Astrocyte (in vitro differentiated cells and primary cell): ENCODE measurements at places on chromosomes 4 and X. TPM values are rescaled to one million over a fixed set of nuclear protein-coding genes. Genes with fewer than 3 reads are reported as not detected.
A peak's percentile ranks its signal among the peaks of the same experiment; 100 is the strongest.

The MAGEB17 gene
- total RNA-seq = not detected in 2 replicates

The UGT2B10 gene
- total RNA-seq = not detected in 2 replicates

The MAGEB3 gene
- not detected in 2 replicates for total RNA-seq

The MAGEA2B gene
- total RNA-seq = 1.2 and 2.9 TPM in 2 replicates

The FHDC1 gene
- 1.5 and 1.7 TPM in 2 replicates for total RNA-seq

The N4BP2 gene
- total RNA-seq = 12.1 and 14.5 TPM in 2 replicates

The PPA2 gene
- 47.0 and 52.3 TPM in 2 replicates for total RNA-seq

The MTTP gene
- 0.29 and 0.41 TPM in 2 replicates for total RNA-seq

The RPL39 gene
- total RNA-seq = 1,404 and 1,492 TPM in 2 replicates

The UNC5C gene
- total RNA-seq = 3.1 and 5.7 TPM in 2 replicates

The GAGE1 gene
- not detected in 2 replicates for total RNA-seq

The FAM47E gene
- total RNA-seq = 0.54 and 0.84 TPM in 2 replicates

The DTHD1 gene
- total RNA-seq = not detected in 2 replicates

The BOD1L1 gene
- 41.6 and 47.2 TPM in 2 replicates for total RNA-seq

The CT45A3 gene
- not detected in 2 replicates for total RNA-seq

The CDKN2AIP gene
- 9.6 and 11.6 TPM in 2 replicates for total RNA-seq

The KLB gene
- not detected in 2 replicates for total RNA-seq

DNA sequence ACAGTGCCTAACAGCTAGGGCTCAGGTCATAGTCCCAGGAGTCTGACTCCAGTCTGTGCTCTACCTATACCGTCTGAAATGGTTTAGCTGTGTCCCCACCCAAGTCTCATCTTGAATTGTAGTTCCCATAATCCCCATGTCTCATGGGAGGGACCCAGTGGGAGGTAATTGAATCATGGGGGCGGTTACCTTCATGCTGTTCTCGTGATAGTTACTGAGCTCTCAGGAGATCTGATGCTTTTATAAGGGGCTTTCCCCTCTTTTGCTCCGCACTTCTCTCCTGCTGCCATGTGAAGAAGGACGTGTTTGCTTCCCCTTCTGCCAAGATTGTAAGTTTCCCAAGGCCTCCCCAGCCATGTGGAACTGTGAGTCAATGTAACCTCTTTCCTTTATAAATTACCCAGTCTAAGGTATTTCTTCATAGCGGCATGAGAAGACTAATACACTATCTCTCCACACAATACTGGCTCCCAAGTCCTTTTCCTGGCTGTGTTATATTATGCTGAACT, 110.8 kb downstream of the AFAP1 start:
- DNase-seq = peak; percentile 77

GRCh38 chrX:27254656-27255055, 208.5 kb downstream of the PPP4R3C start:
- no peak for DNase-seq

DNA sequence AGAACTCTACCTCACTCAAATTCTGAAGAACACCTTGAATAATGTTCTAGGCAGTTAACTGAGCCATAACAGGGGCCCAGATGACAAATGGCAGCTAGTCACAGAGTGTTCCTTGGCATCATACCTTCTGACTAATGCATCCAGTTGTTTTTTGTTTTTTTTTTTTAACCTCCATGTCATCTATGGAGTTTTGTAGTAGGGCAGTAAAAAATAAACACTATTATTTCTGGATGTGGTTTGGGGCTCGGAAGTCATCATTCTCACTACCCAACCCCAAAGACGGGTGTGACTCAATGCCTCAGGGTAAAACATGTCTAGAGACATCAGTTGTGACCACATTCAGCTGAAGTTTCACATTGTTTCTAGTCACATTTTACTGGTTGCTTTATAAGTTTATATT, 31.2 kb upstream of the MCF2 start:
- peak; percentile 63 for DNase-seq

DNA sequence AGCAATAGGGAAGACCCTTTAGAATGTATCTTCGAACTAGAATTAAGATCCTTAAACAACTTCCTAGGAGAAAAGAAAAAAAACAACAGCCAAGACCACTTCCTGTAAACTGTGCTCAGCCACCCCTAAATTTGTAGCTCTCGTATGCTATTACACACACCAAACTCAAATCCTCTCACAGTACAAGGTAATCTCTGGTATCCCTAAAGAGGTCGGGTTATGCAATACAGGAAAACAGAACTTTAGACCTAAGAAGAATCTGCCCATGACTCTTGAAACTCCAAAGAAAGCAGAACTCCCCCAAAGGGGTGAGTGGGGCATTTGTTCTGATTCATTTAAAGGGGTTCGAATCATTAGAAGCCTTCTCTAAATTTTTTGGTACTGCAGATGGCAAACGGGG, 170.9 kb upstream of the CASK start:
- DNase-seq = peak; percentile 14

DNA sequence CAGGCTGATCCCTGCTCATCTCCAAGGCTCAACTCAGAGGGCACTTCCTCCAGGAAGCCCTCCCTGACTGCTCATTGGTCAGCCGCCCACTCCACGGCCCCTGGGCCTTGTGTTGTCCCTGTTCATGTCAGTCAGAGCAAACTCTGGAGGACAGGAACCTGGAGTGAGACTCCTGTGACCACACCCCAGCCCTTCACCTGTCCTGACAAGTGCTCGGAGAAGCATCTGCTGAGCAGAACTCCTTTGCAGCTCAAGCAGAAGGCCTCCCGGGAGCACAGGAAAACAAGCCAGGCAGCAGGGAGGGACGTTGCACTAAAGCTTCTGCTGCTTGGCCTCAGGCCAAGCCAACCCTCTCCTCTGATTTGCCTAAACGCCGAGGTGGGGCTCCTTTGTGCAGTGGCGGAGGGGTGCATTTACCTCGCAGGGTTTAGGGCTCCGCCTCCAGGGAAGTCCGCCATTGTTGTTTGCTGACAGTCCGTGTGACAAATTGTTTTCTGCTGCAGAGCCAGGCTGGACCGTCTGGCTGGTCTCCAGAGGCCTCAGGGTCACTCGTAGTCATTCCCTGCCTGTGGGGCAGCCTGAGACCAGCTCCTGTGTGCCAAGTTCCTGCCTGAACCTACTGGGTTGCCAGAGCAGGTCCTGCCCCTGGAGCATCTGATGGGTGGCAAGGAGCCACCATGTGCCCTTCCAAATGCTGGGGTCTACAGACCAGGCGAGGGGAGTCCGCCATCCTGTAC, 61.8 kb downstream of the C4orf50 start:
- DNase-seq = no peak

- DNase-seq = no peak
These were observed 120.3 kb downstream of the UNC5C start for GRCh38 chr4:95428291-95429070.

- no peak for DNase-seq
These were observed 4.1 kb downstream of the FOXO4 start for GRCh38 chrX:71099736-71100135.

- DNase-seq = no peak
These were observed 88.3 kb downstream of the NHSL2 start for GRCh38 chrX:71998836-71999509.

- no peak for DNase-seq
These were observed 22.4 kb downstream of the HPRT1 start for GRCh38 chrX:134482371-134482770.

DNA sequence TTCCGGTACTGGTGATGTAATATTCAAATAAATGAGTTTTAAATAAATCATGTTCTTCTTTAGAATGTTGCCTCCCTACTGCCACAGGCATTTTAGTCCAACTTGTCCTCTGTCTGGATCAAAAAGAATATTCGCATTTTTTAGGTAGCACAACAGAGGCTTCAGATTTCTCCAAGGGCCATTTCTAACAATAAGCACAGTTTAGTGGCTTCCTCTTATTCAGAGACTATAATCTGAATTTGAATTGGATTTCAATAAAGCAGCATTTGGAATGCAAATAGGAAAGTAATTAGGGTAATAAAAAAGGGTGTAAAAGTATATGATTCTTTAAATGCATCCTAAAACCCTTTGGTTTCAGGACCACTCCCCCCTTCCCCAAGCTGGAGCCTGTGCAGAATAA, 167.9 kb upstream of the GLRA2 start:
- DNase-seq = no peak

DNA sequence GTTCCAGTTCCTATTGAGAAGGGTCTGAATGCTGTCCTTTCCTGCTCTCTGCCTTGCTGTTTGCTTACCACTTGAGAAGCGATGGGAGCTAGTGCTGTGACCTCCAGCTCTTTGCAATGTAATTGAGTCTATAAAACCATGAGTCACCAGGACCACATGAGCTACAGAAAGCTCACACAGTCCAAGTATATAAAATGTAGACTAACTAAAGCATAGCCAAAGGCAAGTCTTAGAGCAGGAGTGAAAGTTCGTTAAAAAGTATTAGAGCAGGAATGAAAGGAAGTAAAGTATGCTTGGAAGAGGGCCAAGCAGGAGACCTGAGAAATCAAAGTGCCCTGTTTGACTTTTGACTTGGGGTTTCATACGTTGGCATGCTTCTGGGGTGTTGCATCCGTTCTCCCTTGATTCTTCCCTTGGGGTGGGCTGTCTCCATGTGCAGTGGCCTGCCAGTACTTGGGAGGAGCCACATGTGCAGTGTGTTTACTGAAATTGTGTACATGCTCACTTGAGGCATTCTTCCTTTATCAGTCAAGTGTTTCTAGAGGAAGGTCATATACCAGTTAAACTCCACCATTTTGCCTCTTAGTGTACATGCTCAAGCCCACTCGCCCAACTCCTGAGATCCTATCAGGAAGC, 71.3 kb upstream of the KIT start:
- DNase-seq = peak; percentile 16

GRCh38 chrX:27996132-27996531, 14.9 kb upstream of the DCAF8L1 start:
- no peak for DNase-seq

- DNase-seq = no peak
These were observed 6.7 kb downstream of the MANBA start for GRCh38 chr4:102754044-102754443.

- no peak for DNase-seq
These were observed 64.9 kb downstream of the ANKRD17 start for GRCh38 chr4:73193659-73194058.

GRCh38 chr4:152464030-152464823, 71.7 kb downstream of the FBXW7 start:
- DNase-seq = no peak

- DNase-seq = no peak
These were observed 382.0 kb downstream of the MAGEB5 start for GRCh38 chrX:26597981-26598380.

DNA sequence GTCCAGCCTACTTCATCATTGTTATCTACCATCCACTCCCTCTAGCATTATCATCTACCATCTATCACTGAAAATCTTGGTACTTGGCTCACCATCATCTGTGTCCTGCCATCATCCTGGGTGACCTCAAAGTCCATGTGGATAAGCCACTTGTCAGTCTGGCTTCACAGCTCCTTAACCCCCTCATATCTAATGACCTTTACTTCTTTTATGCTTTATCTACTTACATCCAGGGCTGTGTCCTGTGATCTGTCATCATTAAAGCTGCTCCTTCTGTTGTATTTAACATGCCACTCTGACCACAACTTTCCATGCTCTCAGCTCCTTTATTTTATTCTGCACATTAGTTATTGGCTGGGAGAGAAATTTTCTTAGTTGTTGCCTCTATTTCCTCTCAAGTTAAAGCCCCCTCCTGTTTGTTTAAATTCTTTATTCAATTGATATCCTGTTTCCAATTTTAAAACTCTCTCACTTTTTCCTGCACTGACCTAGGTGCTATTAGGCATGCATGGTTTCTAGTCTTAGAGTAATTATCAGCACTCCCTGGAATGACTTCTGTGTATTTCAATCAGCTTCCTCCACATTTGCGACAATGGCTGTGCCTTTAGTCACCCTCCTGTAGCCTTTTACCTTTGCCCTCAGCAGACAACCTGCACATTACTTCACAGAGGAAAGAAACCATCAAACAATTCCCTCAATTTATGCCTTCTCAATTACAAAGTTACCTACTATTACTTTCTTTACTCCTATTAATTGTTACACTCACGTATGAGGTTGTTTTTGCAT, 8.1 kb upstream of the FABP2 start:
- peak; percentile 6 for DNase-seq

DNA sequence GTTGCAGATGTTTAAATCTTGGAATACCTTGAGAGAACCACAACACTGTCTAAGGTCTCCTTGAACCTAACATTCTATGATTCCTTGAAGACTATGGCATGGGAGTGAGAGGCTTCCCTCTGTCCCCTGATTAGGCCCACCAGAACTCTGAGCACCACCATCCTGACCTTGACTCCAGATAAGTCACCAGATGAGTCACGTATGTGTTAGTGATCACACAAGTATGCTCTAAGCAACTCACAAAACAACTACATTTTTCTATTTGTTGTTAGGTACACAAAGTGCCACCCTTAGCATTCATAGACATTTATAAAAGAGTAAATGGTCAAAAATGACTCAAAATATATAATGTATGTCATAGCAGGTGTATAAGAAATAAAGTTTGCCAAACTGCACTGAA, 252.9 kb upstream of the CXXC4 start:
- DNase-seq = peak; percentile 20

DNA sequence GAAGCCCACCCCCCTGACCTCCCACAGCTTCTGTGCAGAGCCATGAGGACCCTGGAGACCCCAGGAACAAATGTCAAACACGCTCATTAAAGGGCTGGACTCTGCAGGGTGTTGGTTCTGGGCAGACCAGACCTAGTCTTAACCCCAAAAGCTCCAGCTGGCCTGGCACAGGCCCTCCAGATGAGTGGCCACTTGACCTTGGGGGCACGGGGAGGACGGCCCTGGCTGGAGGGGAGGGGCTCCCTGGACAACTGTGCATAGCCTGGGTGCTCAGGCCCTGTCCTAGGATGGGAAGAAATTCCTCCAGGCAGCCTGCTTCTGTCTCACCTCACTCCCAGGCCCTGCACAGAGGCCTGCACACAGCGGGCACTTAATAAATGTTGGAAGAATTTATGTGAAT, 9.4 kb downstream of the ADRA2C start:
- DNase-seq = no peak

GRCh38 chr4:5930456-5930855, 37.6 kb upstream of the CRMP1 start:
- DNase-seq = no peak

DNA sequence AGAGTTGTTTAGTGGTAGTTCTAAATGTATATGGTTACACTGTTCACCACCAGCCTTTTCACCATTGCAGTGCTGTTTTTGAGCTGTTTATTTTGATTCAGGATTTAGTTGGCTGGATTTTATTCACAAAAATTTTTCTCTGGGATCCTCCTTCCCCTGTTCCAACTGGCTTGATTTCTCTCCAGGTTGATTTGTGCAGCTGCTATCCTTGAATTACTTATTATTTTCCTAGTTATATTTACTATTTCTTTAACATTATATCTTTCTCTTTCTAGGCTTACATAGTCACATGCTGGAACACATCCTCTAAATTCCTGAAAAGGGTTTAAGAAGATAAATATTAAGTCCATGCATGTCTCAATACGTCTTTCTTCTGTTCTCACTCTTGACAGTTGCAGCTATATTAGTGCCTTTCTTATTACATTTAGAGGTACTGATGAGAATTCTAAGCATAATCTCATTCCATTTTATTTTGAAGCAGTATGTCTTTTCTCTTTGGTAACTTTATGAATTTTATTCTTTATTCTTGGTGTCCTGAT, 82.2 kb downstream of the SUPT20HL2 start:
- DNase-seq = no peak

DNA sequence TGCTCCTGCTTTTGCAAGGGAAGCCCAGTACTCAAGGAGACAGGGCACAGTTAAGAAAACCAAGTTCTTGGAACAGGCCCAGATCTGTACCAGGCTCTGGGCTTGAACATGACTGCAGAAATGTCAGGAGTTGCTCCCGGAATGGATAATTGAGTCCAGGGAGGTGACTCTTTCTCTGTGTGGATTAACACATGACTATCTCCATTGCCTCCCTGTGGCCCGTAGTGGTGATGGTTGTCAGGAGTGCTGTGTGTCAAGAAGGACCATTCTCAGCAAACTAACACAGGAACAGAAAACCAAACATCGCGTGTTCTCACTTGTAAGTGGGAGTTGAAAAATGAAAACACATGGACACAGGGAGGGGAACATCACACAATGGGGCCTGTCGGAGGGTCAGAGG, 39.9 kb downstream of the CCKAR start:
- no peak for DNase-seq
